ENCODE measurements at places on chromosomes 16 and 17.

GRCh38 chr17:13475574-13476223, 126.0 kb downstream of the HS3ST3A1 start:
- no peak for DNase-seq

DNA sequence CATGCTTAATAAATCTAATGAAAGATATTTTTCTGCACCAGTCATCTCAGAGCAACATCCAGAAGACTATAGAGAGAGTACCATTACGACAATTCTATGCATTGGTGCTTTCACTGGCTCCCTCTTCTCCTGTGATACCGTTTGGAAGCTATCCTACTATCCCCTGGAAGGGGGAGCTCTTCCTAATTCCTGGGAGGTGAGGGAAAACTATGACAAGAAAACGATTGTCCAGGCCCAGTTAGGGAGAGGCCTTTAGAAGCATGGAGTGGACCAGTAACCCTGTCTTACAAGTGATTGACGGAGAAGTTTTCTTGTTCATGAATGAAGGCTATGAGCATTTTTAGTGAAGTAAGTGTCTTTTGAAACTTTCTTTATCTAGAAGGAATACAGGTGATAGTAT, 150.2 kb downstream of the TANC2 start:
- no peak for DNase-seq

DNA sequence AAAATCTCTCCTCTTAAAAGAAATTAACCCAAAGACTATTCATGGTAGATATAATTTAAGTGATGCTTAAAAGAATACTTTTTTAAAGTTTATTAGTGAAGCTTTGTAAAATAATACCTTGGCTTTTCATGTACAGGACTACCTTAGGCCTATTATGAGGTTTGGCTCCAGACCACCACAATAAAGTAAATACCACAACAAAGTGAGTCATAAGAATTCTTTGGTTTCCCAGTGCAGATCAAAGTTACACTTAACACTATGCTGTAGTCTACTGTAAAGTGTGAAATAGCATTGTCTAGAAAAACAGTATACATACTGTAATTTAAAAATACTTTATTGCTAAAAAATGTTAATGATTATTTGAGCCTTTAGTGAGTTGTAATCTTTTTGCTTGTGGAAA, 31.7 kb downstream of the CLTC start:
- no peak for DNase-seq

- no peak for DNase-seq
Measured at GRCh38 chr16:7624871-7625766, 292.5 kb downstream of the RBFOX1 start.

DNA sequence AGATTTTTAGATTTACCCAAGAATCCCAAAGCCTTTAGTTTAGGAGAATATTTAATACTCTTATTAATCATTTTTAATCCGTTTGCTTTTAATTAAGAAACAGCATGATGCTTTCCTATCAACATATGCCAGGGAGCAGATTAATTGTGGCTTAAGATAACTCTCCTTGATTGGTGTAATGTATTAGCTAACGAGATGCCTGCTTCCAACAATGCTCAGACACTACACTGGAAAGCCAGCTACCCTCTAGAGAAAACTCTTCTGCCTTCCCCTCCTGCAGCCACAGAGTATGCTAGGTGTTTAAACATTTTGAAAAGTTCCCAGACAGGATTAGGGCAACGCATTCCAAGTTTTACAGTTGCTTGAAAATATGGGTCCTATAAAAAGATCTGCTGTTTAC, 142.2 kb downstream of the AATF start:
- no peak for DNase-seq

DNA sequence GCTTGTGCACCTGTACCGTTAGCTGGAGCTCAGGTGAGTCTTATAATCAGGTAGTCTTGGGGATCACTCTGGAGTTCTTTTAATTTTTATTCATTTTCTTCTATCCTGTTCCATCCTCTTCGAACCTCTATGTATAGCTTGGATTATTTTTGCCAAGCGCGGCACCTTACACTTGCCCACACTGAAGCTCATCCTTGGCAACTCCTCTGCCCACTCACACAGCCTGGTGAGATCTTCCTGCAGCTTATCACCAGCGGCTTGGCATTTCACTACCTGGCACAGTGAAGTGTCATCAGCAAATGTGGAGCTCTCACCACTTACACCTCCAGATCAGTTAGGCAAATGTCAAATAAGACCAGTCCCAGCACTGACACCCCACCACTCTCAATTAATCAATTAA, 116.7 kb downstream of the CACNG3 start:
- no peak for DNase-seq

GRCh38 chr17:45975640-45976295, 23.3 kb upstream of the STH start:
- DNase-seq, result no peak

GRCh38 chr17:38538906-38539305, 66.8 kb downstream of the SRCIN1 start:
- DNase-seq, result no peak

DNA sequence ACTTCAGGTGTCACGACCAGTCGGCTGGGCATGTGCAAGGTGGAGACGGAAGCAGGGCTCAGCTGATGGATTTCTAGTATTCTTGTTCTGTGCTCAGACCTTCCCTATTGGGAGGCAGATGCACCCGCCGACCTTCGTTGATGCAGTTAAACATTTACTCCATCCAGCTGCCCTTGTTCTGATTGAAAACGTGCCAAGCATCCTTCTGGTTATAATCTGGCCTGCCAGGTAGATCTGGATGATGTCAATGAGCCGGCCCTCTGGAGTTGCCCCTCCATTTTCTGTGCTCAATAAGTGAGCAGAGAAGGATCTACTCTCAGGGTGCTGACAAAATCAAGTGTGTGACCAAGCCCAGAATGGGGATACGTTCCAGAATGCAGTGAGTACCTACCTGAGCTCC, 38.3 kb downstream of the CCDC182 start:
- DNase-seq, result no peak

DNA sequence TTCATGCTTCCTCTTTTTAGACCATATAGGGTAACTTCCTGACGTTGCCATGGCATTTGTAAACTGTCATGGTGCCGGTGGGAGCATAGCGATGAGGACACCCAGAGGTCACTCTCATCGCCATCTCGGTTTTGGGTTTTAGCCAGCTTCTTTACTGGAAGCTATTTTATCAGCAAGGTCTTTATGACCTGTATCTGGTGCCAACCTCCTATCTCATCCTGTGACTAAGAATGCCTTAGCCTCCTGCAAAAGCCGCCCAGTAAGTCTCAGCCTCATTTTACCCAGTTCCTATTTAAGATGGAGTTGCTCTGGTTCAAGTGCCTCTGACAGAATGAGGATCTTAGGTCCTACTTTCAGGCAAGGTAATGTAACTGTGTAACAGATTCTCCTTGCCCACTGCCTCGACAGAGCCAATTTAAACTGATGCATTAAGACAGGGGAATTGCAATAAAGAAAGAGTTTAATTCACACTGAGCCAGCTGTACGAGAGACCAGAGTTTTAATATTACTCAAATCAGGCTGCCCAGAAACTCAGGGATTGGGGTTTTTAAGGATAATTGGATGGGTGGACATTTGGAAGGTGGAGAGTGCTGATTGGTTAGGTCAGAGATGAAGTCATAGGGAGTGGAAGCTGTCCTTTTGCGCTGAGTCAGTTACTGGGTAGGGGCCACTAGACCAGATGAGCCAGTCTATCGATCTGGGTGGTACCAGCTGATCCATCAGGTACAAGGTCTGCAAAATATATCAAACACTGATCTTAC, 59.9 kb upstream of the ATF7IP2 start:
- no peak for DNase-seq

DNA sequence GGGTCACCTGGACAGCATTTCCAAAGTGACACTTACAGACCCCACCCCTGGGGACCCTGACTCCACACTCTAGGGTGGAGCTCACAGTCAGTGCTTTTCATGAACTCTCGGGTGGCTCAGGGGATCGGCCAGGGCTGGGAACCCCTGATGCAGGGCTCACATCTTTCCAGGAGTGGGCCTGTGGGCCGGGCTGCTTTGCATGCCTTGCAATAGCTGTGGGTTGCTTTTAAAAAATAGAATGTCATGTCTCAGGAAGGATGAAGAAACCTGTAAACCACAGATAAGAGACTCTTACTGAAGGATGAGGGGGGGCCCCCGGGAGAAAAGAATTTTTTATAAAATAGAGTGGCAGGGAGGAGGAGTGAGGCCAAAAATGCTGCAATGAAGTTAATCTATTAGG, 40.2 kb downstream of the RBFOX3 start:
- no peak for DNase-seq

DNA sequence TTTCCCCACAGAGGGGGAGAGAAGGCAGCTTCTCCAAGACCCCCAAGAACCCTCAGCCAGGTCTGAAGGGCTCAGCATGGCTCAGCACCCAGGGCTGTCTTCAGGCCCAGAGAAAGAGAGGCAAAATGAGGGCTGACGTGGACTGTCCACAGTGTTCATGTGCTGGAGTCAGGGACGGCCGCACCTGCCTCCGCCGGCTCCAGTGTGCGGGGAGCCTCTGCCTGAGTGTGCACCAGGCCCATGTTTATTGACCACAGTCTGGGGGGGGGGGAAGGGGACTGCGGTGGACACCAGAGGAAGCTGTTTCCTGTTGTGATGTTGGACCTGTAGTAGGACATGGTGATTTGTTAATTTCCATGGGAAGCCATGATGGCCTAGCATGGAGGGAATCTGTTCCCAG, 6.9 kb downstream of the MRM1 start:
- DNase-seq, result no peak

- DNase-seq, result no peak
Measured at GRCh38 chr17:34443619-34444469, 80.8 kb upstream of the CCL1 start.

- DNase-seq, result no peak
Measured at GRCh38 chr16:86852135-86852534, 273.8 kb downstream of the FOXL1 start.

GRCh38 chr16:18800775-18801144, 589 bp downstream of the ARL6IP1 start:
- DNase-seq, result no peak

DNA sequence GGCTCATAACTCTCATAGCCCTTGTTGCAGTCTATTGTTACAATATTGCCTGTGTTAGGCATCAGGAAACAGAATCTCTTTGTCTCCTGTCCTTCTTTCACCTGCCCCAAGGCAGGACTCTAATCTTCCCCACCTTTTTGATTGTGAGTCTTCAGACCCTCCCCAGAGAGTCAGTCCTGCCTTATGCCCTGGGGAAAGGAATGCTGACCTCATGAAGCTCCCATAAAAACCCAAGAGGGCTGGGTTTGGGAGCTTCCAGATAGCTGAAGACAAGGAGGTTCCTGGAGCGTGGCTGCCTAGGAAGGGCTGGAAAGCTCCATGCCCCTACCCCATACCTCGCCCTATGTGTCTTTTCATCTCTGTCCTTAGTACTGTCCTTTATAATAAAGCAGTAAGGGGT, 688.8 kb downstream of the WWOX start:
- DNase-seq, result no peak

GRCh38 chr17:7254511-7254910, 2.5 kb downstream of the ELP5 start:
- DNase-seq, result no peak

DNA sequence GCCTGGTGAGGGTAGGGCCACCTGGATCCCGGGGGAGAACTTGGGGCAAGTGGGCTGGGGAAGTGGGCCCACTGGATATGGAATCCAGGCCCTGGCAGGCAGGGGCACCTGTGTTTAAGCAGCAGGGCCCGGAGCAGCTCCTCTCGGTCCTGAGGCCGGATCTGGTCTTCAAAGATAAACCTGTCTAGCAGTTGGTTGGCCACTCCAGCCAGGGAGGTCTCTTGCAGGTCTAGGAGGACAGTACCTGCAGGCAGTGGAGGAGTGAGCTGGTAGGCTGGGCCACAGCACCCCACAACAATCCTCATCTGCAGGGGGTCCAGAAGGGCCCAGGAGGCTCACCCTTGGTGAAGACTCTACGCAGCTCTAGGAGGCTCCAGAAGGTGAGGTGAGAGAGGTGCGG, 7.6 kb downstream of the SLC4A1 start:
- DNase-seq, result no peak

DNA sequence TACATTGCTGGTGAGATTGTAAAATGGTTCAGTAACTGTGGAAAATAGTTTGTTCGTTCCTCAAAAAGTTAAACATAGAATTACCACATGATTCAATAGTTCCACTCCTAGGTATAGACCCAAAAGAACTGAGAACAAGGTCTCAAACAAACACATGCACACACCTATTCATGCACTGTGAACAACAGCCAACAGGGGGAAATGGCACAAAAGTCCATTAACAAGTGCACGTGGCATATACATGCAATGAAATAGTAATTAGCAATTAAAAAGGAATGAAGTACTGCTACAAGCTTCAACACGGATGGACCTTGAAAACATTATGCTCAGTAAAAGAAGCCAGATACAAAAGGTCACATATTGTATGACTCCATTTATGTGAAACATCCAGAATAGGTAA, 23.8 kb downstream of the SDK2 start:
- DNase-seq, result no peak

- DNase-seq, result no peak
Measured at GRCh38 chr16:66408163-66409048, 18.7 kb upstream of the BEAN1 start.

DNA sequence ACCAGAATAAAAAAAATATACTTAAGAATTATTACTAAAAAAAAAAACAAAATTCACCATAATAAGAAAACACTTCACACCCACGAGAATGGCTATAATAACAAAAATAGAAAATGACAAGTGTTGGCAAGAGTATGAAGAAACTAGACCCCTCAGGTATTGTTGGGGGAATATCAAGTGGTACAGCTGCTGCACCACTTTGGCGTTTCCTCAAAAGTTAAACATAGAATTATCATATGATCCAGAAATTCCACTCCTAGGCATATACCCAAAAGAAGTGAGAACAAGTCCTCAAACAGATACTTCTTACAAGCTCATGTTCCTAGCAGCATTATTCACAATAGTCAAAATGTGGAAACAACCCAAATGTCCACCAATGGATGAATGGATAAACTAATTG, 26.3 kb downstream of the AMFR start:
- DNase-seq, result no peak

GRCh38 chr16:55868980-55869379, 6.2 kb downstream of the CES5A start:
- no peak for DNase-seq

- no peak for DNase-seq
Measured at GRCh38 chr16:54216688-54217087, 69.9 kb downstream of the IRX3 start.

GRCh38 chr16:89330177-89330856, 112.8 kb downstream of the ZNF778 start:
- no peak for DNase-seq

DNA sequence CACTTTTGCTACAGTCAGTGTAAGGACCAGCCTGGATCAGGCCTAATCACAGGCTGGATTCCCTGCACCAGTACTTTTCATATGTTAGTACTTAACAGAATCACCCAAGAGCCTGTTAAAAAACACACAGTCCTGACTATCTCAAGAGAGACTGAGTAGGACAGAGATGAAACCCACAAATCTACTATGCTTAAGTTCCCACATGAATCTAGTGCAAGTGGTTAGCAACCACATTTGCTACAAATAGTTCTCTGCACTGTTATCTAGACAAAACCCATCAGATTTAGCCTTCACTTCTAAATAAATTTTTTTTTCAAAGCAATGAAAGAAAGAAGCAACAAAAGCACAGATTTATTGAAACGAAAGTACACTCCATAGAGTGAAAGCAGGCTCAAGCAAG, 38.9 kb downstream of the SSH2 start:
- DNase-seq, result no peak

GRCh38 chr16:57601801-57602478, 26.5 kb upstream of the ADGRG1 start:
- peak; percentile 75 for DNase-seq

- DNase-seq, result no peak
Measured at GRCh38 chr16:70359552-70359951, 12.8 kb downstream of the DDX19A start.
